Kidney epithelial cell (primary cell): ENCODE measurements at places on chromosomes 1 and 21. TPM values are rescaled to one million over a fixed set of nuclear protein-coding genes. Genes with fewer than 3 reads are reported as not detected.
A peak's percentile ranks its signal among the peaks of the same experiment; 100 is the strongest.

DNA sequence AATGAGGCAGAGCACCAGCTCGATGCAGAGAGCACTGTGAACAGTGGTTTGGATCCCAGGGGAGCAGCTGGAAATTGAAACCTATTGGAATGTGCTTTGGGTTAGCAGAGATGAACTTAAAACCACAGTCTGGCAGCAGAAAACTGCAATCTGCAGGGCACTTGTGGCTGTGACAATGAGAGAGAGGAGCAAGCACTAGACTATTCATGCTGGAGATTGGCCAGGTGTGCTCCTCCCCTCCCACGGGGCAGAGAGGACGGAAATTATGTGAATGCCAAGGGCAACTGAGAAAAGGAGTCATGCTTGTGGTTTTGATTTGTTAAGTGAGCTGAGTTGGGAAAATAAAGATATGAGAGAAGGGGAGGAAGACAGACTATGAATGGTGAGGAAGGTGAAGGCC lies 38.1 kb downstream of the HSD3B2 start:
- DNase-seq = peak; percentile 32

DNA sequence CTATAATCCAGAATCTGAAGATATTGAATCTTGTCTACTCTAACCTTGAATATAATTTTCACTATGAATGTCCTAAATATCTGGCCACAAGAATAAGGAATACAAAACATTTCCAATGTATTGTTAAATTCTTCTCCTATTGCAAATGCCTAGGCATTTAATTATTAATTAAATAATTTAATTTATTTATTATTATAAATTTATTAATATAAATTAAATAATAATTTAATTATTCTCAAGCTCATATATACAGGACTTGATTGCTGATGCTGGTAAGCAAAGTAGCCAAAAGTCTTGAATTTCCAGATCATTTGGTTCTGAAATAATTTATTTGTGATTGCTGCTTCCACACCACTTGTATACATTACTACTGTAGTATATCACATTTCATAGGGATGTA lies 71.1 kb downstream of the SAMSN1 start:
- DNase-seq = no peak

DNA sequence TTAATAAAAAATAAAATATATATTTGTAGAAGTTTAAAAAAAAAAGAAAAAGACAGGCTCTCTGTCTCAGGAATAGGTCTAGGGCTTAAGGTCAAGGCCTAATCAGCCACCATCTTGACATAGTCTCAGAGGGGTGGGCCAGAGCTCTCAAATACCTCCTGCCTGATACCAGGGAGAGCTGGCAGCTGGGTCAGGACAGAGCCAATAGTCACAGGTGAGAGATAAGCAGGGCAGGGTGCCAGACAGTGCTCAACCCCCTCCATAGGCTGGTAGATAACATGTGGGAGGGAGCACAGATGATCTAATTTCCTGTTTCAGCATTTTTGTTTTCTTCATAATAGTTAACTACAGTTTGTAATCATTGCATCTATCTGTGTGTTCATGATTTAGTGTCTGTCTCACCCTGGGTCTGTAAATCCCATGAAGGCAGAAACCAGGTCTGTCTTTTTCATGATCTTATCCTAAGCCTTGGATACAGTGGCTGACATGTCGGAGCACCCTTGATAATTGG lies 152.0 kb upstream of the GRIK3 start:
- no peak for DNase-seq

ADGRL4 gene
- 21.8 and 23.8 TPM in 2 replicates for total RNA-seq

GRCh38 chr1:46289976-46290375 lies 13.4 kb downstream of the LRRC41 start:
- DNase-seq = no peak

DNA sequence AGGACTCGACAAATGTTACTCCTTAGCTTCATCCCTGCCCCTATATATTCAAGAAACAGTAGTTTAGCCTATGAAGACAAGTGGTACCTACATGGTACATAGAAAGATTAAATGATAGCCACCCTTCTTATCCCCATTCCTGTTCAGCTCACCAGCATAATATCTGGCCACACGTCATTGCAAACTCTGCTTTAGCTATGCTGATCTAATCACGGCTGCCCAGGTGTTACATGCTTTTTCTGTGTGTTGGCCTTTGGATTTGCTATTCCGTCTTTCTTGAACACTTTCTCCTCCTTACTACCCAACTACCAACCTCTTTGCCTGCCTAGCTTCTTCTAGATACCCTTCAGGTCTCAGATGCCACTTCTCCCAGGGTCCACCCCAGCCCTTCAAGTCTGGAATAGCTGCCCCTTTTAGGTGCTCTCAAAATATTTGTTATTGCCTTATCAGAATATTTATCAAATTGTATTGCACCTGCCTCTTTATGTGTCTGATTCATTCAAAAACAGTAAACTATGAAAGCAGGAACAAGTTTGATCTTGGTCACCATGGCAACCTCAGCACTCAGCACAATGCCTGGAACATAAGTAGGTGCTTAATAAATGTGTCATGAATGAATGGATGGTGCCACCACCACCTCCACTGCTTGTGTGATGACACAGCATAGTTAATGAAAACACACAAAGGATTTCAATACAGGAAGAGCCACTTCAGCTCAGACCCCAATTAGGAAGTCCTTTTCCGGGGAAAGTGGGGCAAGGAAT lies 11.4 kb upstream of the DNASE2B start:
- DNase-seq = peak; percentile 31

DNA sequence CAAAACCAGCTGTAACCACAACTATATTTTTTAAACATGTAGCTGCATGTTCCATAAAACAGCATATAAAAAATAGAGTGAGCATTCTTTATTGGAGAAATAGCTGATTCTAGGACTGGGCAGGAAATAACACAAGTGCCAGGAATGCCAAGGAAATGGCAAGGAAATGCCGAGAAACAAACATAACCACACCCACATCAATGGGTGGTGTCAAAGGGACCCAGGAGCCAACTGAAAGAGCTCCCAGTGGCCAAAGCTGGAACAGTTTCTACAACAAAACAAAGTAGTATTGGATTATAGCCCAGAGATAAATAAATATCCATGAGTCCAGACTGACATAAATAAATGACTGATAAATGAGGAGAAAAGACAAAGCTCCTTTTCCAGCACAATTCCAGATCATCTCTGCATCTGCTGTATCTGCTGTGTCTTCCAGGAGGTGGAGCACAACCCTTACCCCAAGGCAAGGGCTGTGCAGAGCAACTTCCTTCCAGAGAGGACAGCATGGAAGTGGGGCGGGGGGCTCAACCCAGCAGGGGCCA lies 28.1 kb downstream of the ADARB1 start:
- DNase-seq = no peak

- DNase-seq = peak; percentile 38
Measured at GRCh38 chr1:117795190-117795589, 134.2 kb downstream of the GDAP2 start.

- no peak for DNase-seq
Measured at GRCh38 chr21:10272216-10272615, 249.2 kb upstream of the TPTE start.

DNA sequence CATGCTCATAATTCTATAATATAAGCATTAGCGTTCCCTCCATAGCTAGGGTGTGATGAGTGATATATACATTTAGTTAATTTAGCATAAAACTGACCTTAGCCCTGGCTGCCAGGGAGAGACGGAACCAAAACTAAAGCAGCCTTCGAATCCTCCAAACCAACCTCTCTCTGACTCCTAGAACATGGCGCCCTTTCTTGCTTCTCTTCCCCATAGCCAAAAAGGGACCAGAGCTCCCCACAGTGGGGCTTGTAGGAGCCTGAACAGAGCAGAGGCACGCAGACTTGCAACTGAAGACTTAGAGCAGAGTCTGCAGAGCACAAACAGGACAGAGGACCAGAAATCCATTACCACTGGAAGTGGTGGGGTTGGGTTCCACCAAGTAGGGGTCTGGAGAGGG lies 17.7 kb downstream of the IRF2BP2 start:
- no peak for DNase-seq
